ENCODE measurements at places on chromosomes 5 and 9. TPM values are rescaled to one million over a fixed set of nuclear protein-coding genes. Genes with fewer than 3 reads are reported as not detected.

GRCh38 chr5:136703706-136704105 is 338.4 kb upstream of the TRPC7 start:
- no peak for DNase-seq

- DNase-seq, result no peak
These were observed 75.0 kb downstream of the TNC start for GRCh38 chr9:115042781-115043509.

IL4 gene
- not detected for polyA plus RNA-seq

DNA sequence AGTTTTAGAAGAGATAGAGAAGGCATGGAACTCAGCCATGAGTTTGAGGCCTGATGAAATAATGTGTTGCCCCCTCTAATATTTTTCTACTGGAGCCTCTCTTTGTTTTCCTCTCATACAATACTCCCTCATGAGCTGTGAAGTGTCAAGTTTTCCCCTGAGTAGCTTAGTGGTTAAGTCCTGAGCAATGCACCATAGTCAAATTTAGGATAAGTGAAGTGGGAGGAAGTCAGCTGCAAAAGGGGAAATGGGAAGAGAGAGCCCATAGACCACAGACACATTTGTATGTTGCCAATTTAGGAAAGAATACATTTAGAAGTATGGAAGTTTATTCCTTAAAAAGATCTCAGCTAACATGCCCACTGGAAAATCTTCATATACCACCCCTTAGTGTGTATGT is 171.5 kb upstream of the NREP start:
- DNase-seq, result peak; percentile 86

GRCh38 chr9:100213730-100214477 is 114.9 kb downstream of the INVS start:
- no peak for DNase-seq

- DNase-seq, result no peak
These were observed 297.8 kb upstream of the ACTBL2 start for GRCh38 chr5:57780306-57780960.

- no peak for DNase-seq
These were observed 71.4 kb upstream of the DAP start for GRCh38 chr5:10832421-10832820.

GHR gene
- 0.20 TPM for polyA plus RNA-seq

SLC36A2 gene
- polyA plus RNA-seq, result not detected

GRXCR2 gene
- polyA plus RNA-seq, result not detected

DNA sequence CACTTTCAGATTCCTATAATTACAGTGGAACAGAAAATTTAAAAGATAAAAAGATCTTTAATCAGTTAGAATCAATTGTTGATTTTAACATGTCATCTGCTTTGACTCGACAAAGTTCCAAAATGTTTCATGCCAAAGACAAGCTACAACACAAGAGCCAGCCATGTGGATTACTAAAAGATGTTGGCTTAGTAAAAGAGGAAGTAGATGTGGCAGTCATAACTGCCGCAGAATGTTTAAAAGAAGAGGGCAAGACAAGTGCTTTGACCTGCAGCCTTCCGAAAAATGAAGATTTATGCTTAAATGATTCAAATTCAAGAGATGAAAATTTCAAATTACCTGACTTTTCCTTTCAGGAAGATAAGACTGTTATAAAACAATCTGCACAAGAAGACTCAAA is 29.5 kb downstream of the ZFYVE16 start:
- DNase-seq, result no peak

DNA sequence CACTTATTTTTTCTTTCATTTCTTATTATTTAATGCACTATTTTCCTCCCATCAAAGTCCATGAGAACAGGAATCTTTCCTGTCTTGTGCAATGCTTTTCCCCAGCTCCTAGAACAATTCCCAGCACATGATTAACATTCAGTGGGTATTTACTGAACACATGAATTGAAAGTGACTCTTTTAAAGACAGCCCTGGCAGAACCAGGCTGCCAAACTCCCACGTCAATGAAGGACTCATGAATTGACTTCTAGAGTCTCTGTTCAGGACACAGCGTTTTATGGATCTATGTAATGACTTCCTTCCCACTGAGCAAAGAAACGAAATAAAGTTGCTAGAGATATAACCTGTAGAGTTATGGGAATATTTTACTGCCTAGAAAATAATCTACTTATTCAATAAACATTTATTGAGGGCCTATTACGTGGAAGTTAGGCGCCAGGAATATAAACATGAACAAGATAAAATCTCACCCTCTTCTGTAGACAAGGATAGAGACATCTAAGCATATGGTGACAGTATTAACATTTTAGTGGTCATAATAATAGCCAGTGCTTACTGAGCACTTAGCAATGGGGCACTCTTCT is 485.9 kb upstream of the KLF4 start:
- no peak for DNase-seq

DNA sequence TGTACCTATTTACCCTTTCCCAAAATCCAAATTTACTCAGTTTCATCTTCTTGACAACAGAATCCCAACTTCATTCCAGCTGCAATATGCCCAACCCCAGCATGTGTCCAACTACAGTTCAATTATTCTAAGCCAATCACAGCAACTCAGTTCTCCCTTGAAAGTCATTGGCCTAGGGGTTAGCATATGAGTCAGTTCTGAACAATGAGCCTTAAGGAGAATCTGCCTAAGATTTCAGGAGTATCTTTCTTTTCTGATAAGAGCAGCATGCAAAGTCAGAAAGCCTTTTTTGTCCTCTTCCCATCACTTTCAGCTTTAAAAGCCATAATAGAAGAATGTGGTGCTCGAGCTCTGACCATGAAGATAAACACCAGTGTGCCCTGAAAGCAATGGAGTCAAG is 44.4 kb upstream of the RASGRF2 start:
- DNase-seq, result no peak

DNA sequence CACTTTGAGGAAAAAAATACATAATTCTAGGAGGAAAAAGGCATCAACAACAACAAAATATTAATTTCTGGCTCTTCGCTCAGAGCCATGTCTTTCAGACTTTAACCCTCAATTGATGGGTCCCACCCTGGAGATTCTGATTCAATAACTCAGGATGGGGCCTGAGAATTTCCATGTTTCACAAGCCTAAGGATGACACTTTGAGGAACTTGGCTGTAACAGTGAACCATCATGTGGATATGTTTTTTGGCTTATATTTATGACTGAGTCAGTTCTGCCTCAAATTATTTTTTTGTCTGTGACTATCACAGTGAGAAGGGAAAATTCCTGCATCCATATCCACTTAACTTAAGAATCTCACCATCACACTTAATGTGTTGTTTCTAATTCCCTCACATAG is 504.6 kb downstream of the RASEF start:
- DNase-seq, result no peak

DNA sequence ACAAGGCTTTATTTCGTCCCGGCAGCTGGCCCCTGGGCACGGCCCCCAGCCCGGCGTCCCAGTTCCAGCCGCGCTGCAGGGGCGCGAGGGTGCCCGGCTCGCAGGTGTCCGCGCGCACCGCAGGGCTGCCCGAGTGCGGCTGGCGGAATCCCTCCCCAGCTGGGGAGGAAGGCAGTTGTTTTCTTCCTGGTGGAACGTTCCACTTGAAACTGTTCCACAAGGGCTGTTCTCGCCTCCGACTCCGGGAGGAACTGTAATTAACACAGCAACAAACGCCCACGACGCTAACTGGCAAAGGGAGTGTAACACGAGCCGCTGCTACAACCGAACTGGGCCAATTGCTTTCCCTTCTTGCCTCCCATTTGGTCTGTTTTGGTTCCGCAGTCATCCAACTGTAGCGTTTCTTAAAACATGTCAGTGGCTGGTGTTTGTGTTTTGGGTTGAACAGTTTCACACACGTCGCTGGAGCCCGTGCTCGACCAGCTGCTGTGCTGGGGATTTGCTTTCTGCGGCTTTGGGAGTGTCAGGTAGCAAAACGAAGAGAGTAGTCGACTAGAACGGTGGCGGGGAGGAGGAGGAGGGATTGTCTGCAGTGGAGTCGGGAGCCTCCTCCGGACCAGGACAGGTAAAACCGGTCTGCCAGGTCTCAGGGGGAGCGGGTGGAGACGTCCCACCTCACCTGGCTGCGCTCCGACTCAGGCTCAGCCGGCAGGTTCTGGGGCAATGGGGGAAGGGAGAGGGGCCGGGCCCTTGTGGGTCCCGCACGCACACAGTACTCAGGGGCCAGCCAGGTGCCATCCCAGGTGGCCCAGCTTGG is 131.6 kb upstream of the NIPBL start:
- DNase-seq, result peak; percentile 97

- DNase-seq, result no peak
These were observed 175.3 kb downstream of the RFK start for GRCh38 chr9:76218886-76219445.

GRCh38 chr5:95862671-95863382 is 40.3 kb upstream of the GLRX start:
- no peak for DNase-seq

CDKN2A gene
- 173 TPM for polyA plus RNA-seq

DNA sequence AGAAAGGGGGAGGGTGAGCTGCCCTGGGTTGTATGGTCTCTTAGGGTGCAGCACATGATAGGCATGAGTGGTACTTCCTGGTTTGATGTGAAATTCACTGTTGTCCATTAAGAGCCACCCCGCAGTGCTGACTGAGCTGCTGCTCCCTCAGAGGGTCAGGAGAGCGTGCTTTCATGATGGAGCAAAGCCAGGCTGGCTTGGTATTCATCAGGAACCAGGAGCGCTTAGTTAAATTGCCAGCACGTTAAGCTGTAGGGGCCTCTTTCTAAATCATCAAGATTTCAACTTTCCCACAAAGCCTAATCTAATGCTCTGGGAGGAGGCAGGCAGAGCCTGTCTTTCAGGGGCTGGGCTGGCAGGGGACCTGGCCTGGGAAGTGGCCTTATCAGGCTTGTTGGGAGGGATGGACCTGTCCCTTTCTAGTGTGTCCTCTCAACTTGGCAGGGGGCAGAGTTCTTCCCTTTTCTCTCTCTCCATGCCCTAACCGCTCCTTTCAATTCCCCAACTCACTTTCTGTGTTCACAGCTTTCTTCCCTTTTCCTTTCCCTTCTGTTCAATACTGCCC is 7.9 kb downstream of the CYSTM1 start:
- peak; percentile 95 for DNase-seq

MAMDC4 gene
- 0.93 TPM for polyA plus RNA-seq

MAN2A1 gene
- 4.8 TPM for polyA plus RNA-seq

GRCh38 chr9:132006677-132007370 is 72.8 kb downstream of the MED27 start:
- peak; percentile 58 for DNase-seq

DNA sequence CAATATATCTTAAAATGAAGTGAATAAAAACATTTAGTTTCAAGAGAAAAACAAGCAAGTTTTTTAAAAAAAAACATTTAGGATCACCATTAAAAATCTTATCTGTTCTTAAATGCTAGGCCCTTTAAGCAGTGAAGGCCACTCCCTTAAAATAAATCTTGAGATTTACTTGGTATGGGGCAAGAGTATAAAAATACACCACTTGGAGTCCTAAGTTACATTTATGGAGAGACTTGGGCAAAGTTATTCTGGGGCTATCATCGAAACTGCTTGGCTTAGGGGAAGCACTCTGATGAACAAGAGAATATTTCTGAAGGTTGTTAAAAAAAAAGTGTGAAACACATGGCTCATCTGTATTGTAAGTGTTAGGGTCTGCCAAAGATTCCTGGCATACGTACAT is 97.4 kb downstream of the NR3C1 start:
- DNase-seq, result no peak
